ENCODE measurements at places on chromosomes 16 and 17.

DNA sequence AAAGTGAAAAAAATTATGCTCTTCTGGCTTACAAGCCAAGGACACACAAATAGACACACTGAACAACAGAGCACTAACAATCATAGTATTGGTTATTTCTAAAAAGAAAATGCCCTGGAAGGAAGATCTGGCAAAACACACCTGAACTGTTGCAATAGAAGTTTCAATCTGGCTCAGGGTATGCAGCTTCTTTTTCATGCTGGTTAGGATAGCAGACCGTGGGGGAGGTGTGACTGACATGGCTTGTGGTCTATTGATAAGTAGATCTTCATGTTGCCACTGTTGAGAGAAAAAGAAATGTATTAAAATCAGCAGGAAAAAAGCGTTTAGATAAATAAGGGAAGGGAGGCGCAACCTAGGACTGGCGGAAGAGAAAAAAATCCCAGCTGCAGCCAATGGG, 26.5 kb upstream of the ARL6IP1 start:
- DNase-seq = no peak

DNA sequence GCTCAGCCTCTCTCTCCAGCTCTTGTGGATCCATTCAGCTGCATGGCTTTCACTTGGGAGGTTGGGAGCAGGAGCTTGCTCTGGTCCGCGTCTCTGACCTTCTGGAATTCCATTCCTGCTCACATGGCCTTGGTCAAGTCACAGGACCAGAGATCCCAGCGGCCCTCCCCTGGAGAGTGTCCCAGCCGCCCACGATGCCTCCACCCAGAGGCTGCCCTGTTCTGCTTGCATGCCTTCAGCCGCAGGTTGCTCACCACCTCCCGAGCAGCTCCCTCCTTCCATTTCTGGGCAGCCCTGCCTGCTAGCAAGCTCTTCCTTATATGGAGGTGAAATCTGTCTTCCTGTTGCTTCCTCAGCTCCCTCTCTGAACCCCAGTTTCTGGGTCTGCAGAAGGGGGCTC, 32.6 kb downstream of the RAI1 start:
- DNase-seq = no peak

DNA sequence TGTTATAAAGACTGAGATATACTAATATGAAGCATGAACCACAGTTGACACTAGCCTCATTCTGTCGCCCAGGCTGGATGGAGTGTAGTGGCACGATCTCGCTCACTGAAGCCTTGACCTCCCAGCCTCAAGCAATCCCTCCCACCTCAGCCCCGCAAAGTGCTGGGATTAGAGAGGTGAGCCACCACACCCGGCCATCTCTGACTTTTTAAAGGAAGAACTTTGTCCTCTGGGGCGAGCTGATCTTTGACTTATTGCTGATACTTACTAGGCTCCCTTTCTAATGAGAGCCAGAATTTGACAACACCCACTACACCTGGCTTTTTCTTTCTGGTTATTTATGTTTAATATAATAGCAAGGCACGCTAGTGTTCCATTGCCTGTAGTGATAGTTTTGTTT, 57.2 kb downstream of the CLEC16A start:
- no peak for DNase-seq

DNA sequence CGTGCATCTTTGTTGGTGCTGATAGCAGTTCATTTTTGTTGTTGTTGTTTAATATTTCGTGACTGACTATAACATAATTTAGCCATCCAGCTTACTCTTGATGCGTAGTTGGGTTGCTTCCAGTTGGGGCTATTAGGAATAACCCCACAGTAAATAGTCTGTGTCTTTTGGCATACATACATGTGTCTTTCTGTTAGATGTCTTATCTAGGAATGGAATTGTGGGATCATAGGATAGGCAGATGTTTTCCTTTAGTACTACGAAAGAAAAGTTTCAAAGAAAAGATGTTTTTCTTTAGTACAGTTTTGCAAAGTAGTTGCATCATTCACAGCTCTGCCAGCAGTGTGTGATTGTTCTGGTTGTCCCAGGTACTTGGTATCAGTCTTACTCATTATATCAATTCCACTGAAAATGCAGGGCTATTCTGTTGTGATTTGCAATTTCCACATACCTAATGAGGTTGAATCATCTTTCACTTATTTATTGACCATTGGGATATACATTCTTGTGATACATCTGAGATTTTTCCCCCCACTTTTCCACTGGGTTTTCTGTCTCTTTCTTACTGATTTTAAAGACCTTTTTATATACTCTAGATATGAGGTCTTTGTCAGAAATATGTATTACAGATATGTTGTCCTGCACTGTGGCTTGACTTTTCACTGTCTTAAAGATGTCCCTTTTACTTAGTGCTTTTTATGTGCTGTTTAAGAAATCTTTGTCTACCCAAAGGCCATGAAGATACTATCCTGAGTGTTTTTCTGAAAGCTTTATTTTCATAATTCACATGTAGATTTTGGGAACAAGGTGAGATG, 173.3 kb downstream of the MRTFB start:
- no peak for DNase-seq

GRCh38 chr17:74945543-74945942, 9.8 kb downstream of the OTOP3 start:
- no peak for DNase-seq

DNA sequence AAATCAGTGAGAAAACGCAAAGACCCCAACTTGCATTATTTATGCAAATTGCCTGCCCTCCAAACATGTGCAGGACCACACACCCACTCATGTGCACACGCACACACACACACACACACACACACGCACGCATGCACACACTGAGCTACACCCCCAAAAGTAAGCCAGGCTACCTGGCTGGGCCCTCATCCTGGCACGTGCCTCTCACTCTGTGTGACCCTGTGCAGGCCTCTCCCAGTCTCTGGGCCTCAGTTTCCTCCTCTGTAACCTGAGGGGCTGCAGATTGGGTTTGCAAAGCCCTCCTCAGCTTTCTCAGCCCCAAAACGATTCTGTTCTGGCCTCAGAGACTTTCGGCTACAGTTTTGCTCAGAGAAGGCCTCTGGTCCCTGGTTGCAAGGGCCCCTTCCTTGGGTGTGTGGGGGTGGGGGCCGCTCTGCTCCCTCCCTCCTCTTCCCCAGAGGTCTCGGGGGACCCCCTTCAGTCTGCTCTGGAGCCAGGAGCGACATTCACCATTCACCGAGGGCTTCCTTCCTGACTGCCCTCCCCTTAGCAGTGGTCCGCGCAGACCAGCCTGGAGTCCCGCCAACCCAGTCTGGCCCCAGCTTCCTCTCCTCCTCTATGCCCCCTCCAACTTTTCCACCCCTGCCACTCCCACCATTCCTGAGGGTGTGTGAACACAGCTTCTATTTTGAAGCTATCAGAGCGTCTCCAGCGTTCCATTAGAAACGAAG, 5.4 kb upstream of the PIK3R6 start:
- no peak for DNase-seq

- DNase-seq = no peak
Measured at GRCh38 chr17:42639525-42640113, 19.5 kb upstream of the TUBG2 start.

DNA sequence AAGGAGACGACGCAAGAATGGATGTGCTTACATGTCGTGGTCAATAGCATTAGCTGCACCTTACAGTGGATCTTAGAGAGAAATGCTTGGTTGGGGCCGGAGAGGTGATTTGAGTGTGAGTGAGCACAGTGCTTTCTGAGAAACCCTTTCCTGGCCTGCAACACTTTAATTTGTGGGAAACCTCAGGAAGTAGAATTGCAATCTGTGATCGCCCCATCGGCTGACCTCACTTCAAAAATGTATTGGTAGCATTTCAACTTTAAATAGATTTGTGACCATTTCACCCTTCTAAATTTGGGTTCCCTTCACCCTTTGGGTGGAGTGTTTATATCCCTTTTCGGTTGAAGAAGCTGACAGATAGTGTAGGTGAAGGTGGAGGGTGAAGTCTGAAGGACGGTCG, 13.2 kb downstream of the PRKCB start:
- DNase-seq = no peak

DNA sequence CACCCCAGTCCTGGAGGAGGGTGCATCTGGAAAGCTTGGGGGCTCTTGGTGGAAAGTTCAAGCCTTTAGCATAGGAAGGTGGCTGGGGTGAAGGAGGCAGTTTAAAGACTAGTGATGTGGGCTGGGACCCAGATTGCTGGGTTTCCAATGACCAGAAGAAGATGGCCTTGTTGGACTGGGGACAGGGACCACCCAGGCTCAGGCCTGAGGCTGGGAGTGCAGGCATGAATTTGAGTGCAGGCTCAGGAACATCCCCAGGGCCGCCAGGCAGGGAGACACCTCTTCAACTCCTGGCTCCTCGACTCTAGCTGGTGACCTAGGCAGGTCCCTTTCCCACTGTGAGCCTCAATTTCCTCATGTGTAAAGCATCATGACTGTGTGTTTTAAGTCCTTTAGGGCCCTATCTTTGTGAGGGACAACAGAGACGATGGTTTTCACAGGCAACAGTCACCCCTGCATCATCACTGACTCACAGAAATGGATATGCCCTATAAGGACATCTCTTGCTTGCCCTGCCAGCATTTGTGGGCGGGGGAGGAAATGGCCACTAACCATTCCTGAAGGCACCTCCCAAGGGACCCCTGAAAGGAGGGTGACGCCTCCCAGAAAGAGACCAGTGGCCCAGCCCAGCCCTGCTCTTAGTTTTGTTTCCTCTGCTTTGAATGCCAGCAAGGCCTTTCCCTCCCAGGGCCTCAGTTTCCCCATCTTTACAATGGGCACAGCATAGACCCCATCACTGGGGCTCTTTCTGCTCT, 11.1 kb downstream of the NLRC5 start:
- no peak for DNase-seq

- DNase-seq = no peak
Measured at GRCh38 chr16:80202831-80203413, 337.9 kb upstream of the DYNLRB2 start.

All from esophagus squamous epithelium (tissue), 5 donors.